ENCODE measurements at places on chromosomes 1 and 21. TPM values are rescaled to one million over a fixed set of nuclear protein-coding genes. Genes with fewer than 3 reads are reported as not detected.

The DNASE2B gene
- total RNA-seq = not detected

The NID1 gene
- 87.6 TPM for total RNA-seq

DNA sequence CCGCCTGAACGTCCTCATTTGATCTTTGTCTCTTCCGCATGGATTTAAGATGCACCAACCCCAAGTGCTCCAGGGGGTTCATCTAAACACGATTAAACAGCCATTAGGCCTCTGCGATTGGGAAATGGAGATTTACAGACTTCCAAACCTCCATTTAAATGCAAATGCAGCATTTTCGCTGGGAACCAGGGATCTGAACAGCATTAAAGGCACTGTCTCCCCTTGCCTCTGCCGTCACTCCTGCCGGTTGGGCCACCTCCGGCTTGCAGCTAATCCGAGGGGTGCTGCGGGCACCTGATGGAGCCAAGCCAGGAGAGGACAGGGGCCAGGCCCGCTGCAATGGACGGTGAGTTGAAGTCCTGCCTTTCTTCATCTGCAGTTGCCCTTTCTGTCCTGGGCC is 70.3 kb upstream of the KLHDC7A start:
- no peak for DNase-seq

- no peak for DNase-seq
Measured at GRCh38 chr21:30839304-30839703, 9.7 kb upstream of the KRTAP7-1 start.

DNA sequence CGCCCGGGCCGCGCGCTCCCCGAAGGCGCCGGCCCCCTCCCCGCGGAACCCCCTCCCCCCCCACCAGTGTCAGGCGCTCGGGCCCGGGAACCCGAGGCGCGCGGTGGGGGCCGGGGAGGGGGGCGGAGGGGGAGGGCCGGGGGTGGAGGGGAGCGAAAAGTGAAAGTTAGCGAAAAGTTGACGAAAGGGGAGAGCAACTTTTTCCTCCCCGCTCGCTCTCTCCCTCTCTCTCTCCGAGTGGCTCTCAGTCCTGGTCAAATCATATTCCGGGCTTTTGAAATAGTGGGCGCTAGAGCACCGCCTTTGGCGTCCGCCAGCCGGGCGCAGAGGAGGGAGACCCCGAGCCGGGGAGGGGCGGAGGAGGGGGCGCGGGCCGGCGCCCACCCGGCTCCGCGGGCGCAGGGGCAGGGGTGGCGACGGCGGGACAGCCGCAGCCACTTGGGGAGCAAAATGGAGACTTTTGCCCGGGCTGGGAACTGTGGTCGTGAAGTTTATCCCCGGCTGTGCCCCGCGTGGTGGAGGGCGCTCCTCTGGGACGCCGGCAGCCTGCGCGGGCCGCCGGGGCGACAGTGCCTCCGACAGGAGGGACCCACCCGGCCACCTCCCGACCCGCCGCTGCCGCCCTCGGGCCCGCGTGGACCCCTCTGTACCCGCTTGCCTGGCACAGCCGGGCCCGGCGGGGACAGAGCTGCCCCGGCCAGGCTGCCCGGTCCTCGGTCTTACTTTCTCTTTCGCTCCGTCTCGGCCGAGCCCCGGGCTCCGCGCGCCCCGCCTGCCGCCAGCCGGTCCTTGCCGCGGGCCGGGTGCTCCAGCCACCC is 697 bp downstream of the PRDM16 start:
- peak; percentile 76 for DNase-seq

DNA sequence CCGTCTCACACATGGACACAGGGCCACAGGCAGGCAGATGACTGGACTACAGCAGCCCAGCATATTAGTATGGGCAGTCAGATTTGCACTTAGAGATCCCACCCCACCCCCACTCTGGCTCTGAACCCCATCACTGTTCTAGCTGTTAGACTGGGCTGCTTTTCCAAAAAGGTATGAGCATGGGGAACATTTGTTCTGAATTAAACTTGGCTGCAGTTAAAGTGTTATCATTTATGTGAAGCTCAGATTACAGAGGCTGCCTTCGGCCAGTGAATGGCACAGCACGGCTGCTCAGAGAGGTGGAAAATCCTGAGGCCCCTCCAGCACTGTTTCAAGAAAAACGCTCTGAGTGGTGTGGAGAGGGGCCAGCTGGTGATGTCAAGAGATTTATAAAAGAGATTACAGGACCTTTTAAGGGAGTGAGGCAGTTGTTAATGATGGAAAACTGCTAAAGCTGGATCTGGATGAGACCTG is 6.9 kb upstream of the NOS1AP start:
- DNase-seq = no peak

DNA sequence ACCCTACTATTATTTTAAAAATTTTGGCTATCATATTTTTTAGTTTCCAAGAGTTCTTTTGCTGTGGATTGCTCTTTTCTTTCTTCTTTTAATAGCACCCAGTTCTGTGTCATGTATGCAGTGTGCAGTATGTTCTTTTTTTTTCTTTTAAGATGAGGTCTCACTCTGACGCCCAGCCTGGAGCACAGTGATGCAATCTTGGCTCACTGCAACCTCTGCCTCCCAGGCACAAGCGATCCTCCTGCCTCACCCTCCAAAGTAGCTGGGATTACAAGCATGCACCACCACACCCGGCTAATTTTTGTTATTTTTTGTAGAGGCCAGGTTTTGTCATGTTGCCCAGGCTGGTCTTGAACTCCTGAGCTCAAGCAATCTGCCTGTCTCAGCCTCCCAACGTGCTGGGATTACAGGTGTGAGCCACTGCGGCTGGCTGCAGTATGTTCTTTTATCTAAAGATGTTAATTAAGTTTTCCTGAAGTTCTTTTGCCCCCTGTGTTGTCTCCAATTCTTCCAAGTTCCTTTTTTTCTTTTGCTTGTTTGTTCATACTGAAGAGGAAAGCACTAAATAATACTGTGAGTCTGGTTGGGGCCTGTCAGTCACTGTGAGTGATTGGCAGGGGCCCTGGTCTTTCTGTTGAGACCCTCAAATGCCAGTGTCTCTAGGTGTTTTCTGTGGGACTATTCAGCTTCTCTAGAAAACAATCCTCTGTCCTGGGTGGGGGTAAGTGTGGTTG is 17.5 kb upstream of the TTC22 start:
- DNase-seq = no peak
